Hypothalamus (tissue), 51 donors: ENCODE measurements at places on chromosomes 6 and 20.

DNA sequence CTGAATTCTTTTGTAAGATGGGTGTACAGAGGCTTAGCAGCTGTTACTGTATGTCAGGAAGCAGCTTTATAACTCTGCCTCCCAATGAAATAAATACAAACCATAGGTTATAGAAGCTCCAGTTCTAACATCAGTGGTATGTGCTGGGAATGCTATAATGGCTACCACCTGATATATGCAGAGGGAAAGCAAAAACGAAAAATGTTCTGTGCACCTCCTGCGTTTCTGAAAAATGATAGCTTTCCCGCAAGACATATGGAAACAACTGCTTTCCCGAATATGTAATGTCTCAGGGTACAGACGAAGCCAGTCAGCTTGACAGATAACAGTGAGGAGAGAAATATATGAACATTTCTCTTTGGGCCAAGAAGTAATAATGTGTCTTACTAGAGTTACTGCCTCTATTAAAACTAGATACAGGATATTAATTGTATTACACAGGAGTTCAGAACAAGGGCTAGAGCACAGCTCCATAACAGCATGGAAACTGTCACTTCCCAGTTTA lies 517.0 kb upstream of the NRSN1 start:
- DNase-seq, result no peak

DNA sequence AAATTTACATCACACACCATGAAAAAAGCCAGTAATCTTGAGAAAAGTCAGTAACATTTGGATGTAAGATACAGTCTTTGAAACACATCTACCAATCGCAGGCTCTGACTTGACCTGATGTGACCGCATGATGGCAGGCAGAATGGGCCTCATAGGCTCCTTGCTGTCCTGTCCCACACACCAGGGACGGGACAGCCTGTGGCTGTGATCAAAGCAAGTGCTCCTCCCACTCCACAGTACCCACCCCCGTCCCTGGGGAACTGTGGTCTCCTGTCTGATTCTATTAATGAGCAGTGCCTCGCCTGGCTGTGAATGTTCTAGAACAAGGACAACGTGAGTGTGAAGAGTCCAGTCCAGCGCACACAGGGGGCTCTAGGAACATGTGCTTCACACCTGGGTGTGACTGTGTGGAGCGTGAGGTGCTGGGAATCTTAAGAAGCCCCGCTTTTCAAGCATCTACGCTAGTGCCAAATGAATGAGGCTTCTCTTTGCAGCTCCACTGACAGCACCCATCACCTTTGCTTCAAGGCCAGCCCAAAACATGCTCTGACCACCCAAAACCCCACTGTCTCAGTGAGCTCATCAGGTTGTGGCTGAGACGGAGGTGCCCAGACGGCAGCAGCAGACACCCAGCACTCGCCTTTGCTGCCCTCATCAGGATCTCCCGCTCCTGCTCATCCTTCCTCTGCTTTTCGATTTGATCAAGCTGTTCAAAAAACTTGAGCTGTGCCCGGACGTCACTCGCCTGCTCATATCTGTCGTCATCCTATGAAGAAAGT lies 67.1 kb downstream of the TAF4 start:
- no peak for DNase-seq

- DNase-seq, result no peak
These were observed 60.1 kb downstream of the TRIM38 start for GRCh38 chr6:26022737-26023136.

DNA sequence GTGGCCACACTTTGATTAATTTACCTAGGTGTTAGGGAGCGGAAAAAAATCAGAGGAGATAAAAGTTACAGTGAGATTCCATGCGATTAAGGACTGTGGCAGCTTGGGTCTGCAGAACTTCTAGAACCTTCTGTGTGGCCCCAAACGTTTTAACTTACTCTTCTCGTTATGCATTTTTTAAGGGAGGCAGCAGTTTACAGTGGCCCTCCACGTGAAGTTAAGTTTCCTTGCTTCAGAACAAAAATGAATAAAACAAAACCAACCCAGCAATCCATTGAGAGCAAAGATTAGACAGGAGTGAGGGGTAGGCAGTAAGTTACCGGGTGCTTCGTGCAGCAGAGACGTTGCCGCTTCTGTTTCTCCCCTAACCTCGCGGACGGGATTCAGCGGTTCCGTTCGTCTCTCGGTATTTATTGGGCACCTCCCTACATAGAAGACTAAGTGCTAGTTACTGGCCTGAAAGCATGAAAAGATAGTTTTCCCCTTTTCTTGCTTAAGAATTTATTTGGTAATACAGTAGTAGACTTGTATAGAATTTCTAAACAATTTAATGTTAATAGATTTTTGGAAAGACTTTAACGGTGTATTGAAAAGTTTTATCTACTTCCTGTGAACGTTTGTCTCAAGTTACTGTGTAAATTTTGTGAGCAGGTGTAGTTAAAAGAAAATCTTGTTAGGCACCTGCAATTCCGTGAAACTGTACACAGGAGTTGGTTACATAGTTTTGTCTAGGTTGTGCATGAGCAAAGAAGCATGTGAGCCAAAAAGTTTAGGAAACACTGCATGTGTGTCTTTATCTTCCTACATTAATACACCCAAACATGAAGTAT lies 1.1 kb downstream of the BAG2 start:
- DNase-seq, result peak; percentile 39

DNA sequence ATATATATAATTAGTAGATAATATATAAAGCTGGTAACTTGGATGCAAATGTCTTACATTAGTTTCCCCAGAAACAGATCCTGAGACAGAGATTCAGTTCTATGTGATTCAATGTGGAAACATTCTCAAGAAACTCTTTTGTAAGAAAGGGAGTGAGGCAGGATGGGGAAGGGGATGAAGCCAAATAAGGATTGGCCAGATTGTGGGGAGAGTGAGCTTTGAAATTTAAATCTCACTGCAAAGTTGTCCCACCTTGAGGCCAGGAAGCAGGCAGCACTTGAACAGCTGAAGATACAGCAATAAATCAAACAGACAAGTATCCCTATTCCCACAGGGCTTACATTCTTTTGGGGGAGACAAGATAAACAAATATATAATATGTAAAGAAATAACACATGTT lies 126.3 kb upstream of the HEY2 start:
- DNase-seq, result no peak

DNA sequence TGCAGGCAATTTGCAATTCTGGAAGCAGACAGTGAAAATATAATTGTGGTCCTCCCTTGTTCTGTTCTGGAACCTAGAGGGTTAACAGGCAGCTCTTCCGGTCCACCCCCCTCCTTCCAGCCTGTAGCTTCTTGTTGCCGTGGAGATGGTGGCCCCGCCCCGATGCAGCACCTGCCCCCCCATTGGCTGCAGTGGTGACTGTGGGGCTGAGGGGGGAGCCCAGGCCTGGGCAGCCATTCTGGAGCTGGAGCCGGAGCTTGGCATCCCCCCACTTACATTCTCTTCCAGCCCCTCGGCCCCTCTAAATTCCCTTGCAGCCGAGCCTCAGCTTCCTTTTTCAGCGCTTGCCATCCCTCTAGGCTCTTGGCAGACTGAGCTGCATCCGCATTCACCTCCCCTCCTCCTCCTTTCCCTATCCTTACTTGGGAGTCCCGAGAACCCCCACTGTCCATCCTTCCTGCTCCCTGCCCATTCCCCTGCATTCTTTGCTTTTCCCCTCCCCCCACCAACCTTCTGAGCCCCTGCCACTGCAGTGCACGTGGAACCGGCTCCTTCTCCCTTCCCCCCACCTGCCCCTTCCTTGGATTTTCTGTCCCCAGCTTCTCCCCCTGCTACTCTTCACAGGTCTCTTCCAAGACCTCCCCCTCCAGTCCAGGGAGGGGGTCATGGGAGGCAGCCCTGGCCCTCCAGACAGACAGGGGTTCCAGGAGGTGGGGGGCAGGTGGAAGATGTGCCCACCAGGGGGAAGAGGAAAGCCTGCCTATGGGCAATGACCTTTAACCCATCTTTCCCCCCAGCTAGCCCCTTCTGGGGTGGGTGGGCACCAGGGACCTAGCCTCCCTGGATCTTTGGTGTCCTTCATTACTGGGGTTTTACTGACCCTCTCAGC lies 11.4 kb downstream of the SYNGAP1 start:
- peak; percentile 76 for DNase-seq

GRCh38 chr6:167937948-167938911 lies 59.2 kb upstream of the KIF25 start:
- no peak for DNase-seq

DNA sequence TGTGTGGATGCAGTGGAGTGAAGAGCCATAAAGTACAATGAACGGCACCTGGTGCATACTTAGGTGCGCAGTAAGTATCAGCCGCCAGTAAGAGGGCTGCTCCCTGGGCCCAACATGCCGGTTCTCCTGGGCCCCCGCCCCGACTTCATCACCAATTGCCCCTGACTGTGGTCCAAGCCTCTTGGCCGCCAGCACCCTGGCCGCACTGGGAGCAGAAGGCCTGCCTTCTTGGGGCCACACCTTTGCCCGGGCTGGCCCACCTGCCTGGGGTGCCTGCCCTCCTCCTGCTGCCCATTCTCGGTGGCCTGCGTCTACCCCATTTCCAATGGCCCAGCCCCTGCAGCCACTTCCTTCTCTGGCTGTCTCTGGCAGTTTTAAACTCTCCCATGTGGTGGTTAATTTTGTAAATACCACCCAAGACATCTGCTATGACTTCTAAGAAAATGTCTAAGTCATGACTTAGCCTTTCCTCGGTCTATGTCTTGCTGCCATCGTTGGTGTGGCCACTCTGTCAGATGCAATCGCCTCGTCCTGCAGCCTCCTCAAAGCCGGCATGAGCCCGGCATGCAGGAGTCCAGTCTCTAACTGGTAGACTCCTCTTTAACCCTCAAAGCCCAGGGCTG lies 36.8 kb downstream of the PMEPA1 start:
- no peak for DNase-seq

- no peak for DNase-seq
These were observed 131.8 kb upstream of the QKI start for GRCh38 chr6:163282672-163283071.

- no peak for DNase-seq
These were observed 4.4 kb downstream of the PNLDC1 start for GRCh38 chr6:159804504-159804903.

DNA sequence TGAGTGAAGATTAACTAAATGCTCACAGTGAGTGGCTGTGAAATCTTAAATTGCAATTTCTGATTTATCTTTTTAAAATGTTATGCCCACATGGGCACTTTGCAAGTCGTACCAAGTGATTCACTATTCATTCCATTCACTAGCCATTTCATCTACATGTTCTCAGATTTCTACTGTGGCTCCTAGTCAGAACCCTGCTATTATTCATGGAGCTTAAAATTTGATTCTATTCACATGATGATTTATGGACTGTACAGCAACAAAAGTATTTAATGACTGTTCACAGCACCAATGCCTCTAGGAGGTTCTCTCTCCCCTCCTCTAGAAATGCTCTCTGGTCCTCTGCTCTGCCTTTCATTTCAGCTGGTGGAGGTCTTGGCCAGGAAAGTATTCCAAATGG lies 133.5 kb upstream of the MAP3K7 start:
- DNase-seq, result no peak

GRCh38 chr20:37096415-37097041 lies 731 bp upstream of the RBL1 start:
- DNase-seq, result no peak

DNA sequence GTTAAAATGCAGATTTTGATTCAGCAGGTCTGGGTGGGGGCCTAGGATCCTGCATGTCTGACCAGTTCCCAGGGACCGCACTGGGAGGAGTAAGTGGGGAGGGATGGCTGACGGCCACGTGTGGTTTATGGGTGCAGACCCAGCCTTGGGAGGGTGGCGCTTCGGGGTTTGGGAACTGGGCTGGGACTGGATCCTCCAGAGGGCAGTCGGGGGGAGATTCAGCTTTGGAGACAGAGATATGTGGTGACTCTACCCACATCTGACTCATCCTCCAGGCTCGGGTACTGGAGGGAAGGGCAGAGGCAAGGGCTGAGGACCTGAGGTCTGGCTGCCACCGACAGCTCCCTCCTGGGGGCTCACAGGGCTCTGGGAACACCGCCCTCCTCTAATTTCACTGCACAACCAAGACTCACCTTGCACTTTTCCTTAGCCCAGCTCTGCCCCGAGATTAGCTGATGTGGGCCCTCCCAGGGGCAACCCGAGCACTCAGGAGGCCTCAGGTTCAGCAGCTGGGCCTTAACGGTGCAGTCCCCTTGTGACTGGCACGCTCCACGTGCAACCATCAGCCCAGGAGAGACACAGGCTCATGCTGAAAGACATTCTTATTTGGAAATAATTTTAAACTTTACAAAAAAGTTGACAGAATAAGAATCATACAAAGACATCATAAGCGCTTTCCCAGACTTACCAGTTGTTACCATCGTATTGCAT lies 172.8 kb upstream of the PMEPA1 start:
- DNase-seq, result no peak

DNA sequence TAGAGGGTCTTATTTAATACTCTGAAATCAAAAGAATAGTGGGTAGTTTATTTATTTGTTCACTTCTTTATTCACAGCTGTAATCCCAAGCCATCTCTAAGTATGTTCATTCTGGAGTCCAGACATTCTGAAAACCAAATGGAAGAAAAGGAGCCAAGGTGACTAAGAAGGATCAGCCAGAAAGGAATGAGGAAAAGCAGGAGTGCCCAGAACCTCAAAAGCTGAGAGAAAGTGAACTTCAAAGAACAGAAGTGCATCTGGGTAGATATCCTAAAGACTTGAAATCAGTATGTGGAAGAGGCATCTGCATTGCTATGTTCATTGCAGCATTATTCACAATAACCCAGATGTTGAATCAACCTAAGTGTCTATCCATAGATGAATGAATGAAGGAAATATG lies 94.8 kb downstream of the VIP start:
- no peak for DNase-seq

GRCh38 chr6:35015476-35015875 lies 125.7 kb downstream of the TCP11 start:
- no peak for DNase-seq

DNA sequence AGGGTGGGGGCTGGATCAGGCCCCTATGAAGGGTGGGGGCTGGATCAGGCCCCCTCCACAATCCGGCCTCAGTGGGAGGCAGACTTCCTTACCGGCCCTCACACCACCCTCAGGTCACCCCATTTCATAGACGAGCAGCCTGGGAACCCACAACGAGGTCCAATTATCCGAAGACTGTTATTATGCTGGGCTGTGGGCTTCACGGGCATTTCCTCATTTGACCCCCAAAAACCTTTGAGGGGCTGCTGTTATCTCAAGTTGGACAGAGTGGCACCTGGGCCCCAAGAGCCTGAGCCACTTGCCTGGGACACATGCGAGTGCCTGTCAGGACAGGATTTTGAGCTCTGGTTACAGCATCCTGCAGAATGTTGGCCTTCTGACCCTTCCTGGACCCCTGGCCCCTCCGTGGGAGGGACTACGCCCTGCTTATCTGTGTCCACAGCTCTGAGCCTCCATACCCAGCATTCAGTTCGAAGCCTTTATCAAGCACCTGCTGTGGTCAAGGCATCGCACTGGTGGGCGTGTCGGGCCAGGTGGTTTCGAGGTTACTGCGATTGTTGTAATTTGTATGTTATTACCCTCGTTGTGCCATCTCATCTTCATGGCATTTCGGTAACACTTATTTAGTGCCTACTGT lies 34.5 kb upstream of the PCMTD2 start:
- DNase-seq, result no peak
